Activated CD4-positive, CD25-positive, alpha-beta regulatory T cell treated with anti-CD3 and anti-CD28 coated beads, Interleukin-2, amount 50 U/mL, for 72 hours (primary cell): ENCODE measurements at places on chromosomes 7 and 10.

DNA sequence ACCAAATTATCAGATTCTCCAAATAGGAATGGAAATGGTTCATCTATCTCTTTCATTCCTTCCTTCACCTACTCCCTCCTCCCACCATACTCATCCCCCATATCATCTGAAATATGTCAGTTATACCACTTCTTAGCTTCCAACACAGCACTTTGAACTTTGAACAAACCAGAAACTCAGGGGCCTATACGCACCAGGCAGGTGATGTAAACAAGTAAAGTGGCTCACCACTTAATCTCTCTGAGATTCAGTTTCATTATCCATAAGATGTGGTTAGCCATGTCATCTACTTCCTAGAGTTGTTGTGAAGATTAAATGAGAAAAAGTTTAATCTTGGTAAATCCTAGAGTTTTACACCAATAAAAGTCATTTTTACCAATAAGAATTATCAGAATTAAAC, 65.9 kb upstream of the LRRN3 start:
- no peak for DNase-seq

- DNase-seq, result no peak
These were observed 191.5 kb downstream of the CELF2 start for GRCh38 chr10:11208908-11209829.

GRCh38 chr7:10312942-10313341, 660.7 kb upstream of the PHF14 start:
- DNase-seq, result no peak

GRCh38 chr10:24849051-24849450, 103.4 kb downstream of the PRTFDC1 start:
- no peak for DNase-seq

DNA sequence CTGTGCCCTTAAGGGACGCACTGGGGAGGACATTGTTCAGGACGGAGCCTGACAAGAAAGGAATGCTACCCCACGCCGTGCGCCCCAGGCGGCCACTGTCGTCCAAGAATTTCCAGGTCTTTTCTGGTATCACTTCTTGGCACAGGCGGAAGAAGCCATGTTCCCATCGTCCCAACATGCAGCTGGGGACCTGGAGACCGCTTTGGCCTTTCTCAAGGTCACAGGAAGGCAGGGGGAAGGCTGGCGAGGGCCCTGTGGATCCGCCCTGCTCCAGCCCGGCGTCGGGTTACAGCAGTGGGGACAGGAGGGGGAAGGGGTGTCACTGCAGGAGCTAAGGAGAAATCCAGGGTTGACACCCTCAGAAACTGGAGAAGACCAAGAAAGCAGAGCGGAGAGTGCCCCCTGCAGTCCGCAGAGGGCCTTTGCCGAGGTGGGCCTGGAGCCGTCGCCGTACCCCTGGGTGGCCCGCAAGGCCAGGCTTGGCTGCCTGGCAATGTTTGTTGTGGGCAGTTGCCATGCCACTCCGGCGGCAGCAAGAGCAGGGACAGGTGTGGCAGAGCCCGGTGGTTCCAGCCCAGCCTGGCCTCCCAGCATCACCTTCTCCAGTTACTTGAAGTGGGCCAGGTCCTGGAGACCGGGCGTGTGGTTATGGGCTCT, 104.1 kb downstream of the LHPP start:
- DNase-seq, result no peak

GRCh38 chr7:113628948-113629847, 289.6 kb downstream of the PPP1R3A start:
- DNase-seq, result no peak

GRCh38 chr7:101922631-101923601, 105.5 kb downstream of the CUX1 start:
- no peak for DNase-seq

DNA sequence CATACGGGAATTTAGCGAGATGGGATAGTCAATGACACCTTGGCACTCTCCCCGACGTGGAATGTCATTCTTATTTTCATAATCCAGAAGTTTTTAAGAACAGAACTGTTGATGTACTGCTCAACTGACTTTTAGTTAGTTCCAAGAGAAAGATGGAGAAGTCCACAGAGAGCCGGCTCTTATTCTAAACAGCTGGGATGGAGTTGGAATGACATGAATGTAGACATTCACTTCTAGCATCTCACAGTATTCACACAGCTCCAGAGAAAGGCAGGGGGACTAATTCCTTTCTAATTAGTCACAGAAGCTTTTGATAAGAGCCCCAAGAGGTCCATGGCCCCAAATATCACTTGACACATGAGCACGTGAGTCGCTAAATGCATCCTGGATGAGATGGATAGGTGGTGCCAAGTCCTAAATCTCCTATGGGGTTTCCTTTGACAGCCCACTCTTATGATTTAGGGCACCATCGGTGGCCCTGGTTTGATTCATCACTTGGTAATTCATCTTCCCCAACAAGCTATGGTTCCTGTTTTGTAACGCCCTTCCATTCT, 420.3 kb upstream of the AUTS2 start:
- DNase-seq, result no peak

DNA sequence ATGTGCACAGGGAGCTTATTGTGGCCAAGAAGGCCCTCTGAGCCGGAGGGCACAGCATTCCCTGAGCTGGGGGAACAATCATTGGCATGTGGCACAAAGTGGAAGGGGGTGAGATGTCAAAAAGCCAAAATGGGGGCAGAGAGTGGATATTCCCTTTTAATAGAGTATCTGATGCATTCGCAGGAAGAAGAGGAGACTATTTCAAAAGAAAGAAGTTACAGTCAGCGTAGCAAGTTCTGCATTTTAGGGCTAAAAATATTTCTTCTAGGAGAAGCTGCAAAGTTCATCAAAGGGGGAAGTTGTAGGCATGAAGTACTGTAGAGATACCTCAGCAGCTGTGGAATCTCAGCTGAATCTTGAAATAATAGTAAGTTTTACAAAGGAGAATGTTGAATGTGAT, 136.0 kb upstream of the WDR11 start:
- no peak for DNase-seq

- DNase-seq, result no peak
These were observed 13.7 kb downstream of the CISD1 start for GRCh38 chr10:58282615-58283014.

DNA sequence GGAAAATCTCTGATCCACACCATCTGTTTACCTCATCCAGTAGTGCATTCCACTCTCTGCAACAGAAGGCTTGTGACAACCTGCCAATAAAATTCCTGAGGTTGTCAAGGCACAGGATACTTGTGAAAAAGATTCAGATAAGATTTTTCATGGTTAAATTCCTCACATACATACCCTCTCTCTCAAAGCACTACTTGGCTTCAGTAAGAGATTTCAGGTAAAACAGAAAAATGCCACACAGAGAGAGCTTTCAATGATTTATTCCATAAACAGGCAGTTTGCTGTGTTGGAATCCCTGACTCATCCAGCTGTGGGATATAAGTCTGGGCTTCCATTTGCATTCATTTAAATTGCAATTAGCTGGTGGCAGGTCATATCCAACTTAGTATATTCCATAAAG, 99.7 kb upstream of the CAV2 start:
- DNase-seq, result no peak

GRCh38 chr7:108311446-108312168, 144.6 kb downstream of the NRCAM start:
- DNase-seq, result no peak

DNA sequence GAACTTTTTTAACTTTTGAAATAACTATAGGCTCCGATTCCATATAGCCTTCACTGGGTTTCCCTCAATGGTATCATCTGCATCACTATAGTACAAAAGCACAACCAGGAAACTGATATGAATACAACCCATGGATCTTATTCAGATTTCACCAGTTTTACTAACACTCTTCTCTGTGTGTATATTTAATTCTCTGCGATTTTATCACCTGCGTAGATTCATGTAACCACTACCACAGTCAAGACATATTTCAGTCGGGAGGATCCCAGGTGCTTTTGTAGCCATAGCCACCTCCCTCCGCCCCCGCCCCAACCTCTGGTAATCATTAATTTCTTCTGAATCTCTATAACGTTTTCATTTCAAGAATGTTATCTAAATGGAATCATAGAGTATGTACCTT, 82.8 kb upstream of the C7orf33 start:
- no peak for DNase-seq

GRCh38 chr7:125695626-125696025, 766.0 kb upstream of the POT1 start:
- no peak for DNase-seq

DNA sequence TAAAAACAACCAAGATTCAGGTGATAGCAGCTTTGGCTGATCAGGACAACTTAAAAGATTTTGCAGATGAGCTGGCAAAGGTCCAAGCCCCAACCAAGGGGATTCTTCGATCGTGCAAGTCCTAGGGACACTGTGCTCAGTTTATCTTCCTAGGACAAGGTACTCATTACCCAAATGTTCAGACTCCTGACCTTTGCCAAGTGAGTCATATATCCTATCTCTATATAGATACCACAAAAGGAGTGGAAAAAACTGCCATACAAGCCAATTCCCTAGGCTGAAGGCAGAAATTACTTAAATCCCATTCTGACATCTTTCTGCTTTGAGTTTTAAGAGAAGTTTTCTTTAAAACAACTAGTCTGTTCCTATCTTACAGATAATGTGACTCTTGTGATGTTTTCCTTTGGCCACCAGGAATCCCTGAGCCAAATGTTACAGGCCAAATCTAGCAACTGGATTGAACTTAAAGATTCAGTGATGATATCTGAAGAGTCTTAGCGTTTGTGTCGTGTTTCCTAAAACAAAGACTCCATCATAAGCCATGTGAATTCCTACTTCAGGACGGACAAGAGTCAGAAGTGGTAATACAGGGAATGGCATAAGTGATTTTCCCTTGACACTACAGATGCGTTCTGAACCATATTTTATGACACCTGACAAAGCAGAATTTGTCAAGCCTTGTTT, 142.6 kb upstream of the ASAH2 start:
- DNase-seq, result no peak
